ENCODE measurements at places on chromosomes 4 and X.

DNA sequence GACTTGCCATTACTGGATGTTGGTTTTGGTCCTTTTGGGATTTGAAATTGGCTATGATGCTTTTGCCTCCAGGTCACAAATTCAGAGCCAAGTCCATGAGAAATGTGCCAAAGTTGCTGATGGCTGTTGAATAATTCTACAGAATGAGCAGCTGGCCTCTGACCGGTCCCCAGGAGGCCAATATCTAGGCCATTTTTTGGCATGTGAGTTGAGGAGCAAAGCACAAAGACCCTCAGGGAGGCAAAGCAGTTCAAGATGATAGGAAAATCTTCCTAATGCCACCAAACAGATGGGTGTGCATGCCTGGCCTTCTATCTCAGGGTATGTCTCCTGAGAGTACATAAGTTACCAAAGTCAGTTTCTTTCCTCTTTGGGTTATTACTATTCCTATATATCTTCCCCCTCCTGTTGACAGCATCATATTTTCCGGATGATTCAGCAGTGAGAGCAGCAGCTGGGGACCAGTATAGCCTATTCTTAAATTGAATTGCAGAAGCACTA lies 44.4 kb downstream of the SEL1L3 start:
- no peak for DNase-seq

GRCh38 chrX:136146614-136147314 lies 569 bp upstream of the FHL1 start:
- DNase-seq: no peak

- DNase-seq: no peak
These were observed 77.0 kb upstream of the C4orf50 start for GRCh38 chr4:6095023-6095752.

- DNase-seq: no peak
These were observed 6.2 kb upstream of the NOX1 start for GRCh38 chrX:100880368-100880767.

DNA sequence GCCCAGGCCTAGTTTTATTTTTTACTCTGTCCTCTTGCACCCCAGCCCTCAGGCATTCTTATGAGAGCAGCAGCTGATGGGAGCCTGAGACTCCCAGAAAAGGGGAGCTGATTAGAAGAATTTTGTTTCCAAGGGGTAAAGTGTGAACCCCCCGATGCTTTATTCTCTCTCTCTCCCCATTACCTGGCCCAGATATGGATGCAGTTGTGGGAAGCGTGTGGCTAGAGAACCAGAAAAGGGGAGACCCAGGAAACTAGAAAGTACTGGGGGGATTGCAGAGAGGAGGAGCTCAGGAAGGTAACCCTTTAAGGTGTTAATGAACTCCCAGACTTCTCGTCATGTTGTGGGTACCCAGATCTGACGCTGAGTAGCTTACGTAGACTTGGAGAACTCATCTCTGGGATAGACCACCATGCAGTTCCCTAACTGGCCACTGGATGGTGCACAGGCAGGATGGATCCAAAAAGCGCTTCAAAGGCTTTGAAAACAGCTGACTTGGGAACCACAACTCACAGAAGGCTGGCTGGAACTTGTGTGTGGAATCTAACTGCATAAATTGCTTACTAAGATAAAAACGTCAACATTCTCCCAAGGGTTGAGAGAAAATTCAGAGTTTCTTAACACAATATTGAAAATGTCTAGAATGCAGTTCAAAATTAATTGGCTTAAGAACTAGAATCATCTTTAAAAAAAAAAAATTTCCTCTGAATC lies 64.7 kb downstream of the TBC1D14 start:
- peak; percentile 85 for DNase-seq

- peak; percentile 39 for DNase-seq
These were observed 324.9 kb downstream of the PPP3CA start for GRCh38 chr4:101022151-101023024.

DNA sequence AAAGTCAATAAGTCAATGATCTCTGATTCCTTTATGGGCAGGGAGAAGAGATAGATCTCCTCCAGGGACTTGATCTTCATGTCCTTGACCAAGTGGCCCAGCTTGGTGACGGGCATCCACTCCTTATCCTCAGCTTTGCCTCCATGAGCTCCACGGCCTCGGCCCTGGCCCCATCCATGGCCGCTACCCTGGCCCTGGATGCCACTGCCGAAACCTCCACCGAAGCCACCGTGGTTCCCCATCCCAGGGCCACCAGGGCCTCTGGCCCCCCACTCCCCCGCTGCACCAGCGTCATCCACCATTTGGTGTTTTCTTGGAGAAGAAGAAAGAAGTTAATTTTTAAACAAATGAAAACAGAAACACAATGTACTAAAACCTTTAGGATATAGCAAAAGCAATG lies 518.1 kb downstream of the GRXCR1 start:
- no peak for DNase-seq

DNA sequence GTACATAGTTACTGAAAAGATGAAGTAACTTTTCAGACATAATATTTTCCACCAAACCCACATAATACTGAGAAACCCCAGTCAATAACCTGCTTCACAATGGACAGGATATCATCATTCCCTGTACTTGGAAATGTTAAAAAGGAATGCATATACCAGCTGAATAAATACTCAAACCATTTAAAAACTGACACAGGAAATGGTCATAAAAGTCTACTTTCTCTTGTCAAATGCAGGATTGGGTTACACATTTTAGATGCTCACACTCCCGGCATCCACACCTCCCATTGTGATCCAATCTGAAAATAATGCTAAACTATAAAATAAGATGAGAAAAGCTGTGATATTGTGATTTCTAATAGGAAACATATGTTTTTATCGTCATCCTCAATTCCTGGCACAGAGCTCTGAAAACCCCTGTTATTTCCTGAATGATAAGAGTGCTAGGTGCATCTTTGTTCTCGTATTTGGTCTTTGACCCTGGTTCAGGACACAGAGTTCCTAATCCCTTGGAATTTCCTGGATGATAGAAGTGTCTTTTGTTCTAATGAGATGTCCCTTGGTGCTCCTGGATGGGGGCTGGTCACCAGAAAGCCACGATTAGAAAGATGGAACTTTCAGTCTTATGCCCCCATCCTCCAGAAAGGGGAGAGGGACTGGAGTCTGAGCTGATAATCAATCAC lies 821.3 kb downstream of the TRIML1 start:
- DNase-seq: peak; percentile 69

GRCh38 chrX:47232803-47233332 lies at the start of gene USP11:
USP11 (plus strand) TSS chrX:47233009; CDS start chrX:47233044, 35 bp downstream.
- DNase-seq: peak; percentile 53

DNA sequence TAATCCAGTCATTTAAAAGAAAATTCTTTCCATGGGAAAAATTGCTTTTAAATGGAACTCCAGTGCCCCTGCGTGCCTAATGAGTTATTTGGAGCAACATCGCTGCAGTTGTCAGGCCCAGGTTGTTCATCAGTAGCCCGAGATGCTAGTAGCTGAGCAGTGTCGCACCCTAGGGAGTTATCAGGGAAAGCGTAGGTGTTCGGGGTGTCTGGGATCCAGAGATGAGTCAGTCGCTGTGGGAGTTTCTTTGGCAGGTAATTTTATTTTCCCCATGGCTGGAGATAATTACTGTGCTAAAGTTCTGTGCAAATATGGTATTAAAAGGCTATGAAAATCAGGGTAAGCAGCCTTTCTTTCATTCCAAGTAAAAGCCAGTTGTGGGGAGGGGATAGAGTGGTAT lies 49.4 kb downstream of the ANXA3 start:
- no peak for DNase-seq

DNA sequence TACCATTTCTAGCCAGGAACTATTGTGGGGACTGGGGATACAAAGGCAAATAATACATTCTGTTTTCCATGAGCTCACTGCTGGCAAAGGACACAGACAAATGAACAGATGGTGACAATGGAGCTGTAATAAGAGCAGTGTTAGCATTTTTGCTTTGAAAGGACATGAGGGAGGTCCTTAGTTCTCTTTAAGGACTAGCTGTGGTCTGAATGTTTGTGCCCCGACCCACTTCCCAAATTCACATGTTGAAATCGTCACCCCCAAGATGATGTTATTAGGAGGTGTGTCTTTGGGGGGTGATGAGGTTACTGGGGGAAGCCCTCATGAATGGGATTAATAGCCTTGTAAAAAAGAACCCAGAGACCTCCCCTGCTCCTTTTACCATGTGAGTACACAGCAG lies 30.3 kb downstream of the CCNG2 start:
- no peak for DNase-seq

GRCh38 chr4:171340258-171340657 lies 472.9 kb upstream of the GALNTL6 start:
- DNase-seq: no peak

DNA sequence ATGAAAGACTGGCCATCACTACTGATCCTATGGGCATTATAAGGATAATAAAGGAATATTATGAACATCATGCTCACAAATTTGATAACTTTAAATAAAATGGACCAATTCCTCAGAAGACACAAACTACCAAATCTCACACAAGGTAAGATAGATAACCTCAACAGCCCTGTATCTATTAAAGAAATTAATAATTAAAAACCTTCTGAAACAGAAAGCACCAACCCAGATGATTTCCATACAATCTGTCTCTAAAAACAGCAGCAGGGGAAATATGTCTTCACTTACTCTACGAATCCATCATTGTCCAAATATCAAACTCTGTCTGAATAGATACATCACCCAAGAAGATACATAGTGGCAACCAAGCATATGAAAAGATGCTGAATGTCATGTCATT lies 55.2 kb downstream of the LCORL start:
- DNase-seq: no peak

- DNase-seq: no peak
These were observed 24.9 kb downstream of the CCDC149 start for GRCh38 chr4:24887881-24888430.

- no peak for DNase-seq
These were observed 14.7 kb upstream of the CLCN4 start for GRCh38 chrX:10142041-10142599.

- peak; percentile 39 for DNase-seq
These were observed 386.7 kb downstream of the SPRY1 start for GRCh38 chr4:123783151-123783790.

- no peak for DNase-seq
These were observed 551.2 kb upstream of the PABPC5 start for GRCh38 chrX:90883479-90883878.

GRCh38 chrX:106621836-106622235 lies 10.1 kb downstream of the RADX start:
- DNase-seq: no peak

GRCh38 chr4:123651066-123651465 lies 254.5 kb downstream of the SPRY1 start:
- no peak for DNase-seq

- no peak for DNase-seq
These were observed 62.2 kb downstream of the N4BP2 start for GRCh38 chr4:40118861-40119260.

DNA sequence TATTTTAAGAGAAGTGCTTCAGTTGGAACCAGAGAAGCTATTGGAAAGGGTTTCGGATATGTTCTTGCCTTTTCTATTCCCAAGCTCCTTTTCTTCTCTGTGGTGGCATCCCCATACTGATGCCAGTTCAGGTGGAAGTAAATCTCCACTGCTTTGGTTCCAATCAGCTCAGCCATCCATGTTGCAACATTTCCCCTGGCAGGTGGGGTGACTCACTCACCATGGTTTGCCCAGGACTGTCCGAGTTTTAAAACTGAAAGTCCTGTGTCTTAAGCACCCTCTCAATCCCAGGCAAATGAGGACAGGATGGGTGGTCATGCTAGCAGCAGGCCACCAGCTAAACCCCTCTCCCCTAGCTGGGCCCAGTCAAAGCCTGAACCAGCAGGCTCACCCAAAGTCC lies 15.1 kb downstream of the RAI2 start:
- no peak for DNase-seq

DNA sequence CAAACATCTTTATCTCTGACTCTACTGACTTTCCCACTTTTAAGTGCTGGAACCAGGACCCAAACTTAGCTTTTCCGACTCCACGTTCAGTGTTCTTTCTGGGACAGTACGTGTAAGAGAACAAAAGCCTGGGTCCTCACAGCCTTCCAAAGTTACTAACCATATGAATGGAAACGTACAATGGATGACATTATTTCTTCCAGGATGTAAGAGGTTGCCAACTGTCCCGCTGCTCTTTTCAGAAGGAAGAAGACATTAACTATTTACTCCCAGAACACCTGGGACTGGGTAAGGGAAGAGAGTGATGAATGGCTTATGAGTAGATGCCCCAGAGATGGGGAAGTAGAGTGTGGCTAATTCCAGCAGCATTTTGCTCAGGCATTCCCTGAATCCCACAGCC lies 114.7 kb downstream of the TRAPPC11 start:
- DNase-seq: no peak

DNA sequence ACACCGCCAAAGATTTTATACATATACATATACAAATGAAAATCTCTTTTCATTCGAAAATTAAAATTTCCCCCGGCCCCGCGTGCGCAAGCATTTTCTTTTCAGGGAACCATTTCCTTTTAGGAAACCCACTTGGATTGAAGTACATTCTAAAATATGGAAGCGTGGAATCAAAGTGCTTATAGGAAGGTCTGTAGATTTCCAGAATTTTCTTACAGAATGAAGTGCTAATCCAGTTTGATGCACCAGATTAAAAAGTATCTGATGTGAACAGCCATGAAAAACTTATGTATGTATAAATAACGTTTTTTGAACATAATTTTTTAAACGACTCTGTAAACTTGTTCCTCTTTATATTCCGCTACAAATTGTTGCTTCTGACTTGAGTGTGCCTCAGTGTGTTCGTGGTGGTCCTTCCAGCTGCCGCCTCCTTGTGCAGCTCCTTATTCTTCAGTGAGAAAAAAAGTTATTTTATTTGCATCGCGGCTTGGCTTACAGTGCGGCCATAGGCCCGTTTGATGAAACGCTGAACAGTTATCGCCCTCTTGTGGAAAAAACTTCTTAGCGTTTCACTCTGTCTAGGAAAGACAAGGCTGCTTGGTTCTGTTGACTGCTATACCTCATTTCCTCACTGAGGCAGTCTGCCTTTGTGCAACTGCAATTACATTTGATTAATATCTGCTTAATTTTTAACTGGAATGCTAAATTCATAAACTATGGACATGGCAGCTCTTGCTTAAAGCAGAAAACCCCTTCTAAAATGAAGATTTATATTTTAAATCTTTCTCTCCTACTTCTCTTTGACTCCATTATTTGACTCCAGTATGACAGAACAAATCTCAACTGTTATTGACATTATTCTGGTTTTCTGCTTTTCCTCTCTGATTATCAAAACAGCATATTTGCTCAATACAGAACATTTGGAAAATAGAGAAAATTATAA lies 4.7 kb upstream of the NKX6-1 start:
- DNase-seq: peak; percentile 80

DNA sequence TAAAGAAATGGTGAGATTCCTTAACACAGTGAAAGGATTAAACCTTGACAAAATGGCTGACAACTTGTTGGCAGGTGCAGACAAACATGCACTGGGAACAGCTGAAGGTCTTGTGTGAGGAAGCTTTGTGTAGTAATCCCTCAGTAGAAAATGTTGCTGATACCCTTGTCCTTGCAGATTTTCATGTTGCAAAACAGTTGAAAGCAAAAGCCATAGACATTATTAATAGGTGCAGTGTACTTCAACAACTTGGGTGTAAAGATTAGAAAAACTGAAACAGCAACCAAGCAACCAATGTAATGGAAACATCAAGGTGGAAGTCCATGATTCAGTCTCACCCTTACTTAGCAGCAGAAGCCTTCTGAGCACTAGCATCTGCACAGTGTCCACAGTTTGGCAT lies 29.8 kb downstream of the UGT2B7 start:
- no peak for DNase-seq

GRCh38 chr4:169940460-169940859 lies 85.7 kb downstream of the MFAP3L start:
- no peak for DNase-seq

- no peak for DNase-seq
These were observed 24.8 kb downstream of the ZFYVE28 start for GRCh38 chr4:2393353-2394270.
